NCI-H460 (cell line): ENCODE measurements at places on chromosomes 2 and 18. TPM values are rescaled to one million over a fixed set of nuclear protein-coding genes. Genes with fewer than 3 reads are reported as not detected.

CD28 gene
- 0.06 TPM in 1 of 2 replicates, not detected in the other for total RNA-seq

SOCS6 gene
- total RNA-seq: 22.4 and 22.5 TPM in 2 replicates

EMILIN1 gene
- total RNA-seq: 0.22 TPM in 1 of 2 replicates, not detected in the other

- DNase-seq: no peak
Observed at GRCh38 chr2:18976168-18976961, 382.1 kb downstream of the OSR1 start.
